Cardiac muscle cell (in vitro differentiated cells and primary cell): ENCODE measurements at places on chromosomes 11 and 22. TPM values are rescaled to one million over a fixed set of nuclear protein-coding genes. Genes with fewer than 3 reads are reported as not detected.

GRCh38 chr11:83438438-83438837 is 152.3 kb upstream of the CCDC90B start:
- no peak for DNase-seq

DNA sequence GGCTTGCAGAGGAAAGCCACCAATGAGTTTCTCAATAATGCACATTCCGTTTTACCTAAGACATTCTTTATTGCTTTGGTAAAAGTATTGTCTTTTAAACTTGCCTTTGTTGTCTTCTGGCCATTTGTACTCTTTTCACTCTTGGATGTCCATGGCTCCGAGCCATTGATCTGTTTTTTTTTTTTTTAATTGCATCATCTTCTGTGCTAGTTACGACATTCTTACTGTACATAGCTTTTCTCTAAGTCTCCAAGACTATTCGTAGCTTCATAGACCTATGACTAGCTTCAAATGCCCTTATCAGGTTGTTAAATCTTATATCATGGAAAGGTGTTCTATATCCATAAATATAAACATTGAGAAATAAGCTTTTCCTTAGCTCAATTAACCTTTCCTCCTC is 1522.6 kb downstream of the FAM181B start:
- DNase-seq, result no peak

DNA sequence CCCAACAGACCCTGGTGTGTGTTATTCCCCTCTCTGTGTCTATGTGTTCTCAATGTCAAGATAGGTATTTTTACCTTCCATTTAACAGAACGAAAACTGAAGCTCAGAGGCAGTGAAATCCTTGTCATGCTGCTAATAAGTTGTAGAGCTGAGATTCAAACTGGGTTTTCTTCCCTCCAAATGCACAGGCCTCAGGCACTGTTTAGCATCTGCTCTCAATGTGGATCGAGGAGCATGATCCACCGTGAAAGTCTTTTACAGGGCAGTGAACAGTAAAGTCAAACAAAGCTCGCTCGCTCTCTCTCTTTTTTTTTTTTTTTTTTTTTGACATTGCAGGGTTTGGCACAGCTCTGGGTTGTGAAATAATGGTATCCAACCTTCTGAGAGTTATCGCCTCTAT is 401.0 kb upstream of the SYN3 start:
- no peak for DNase-seq

- DNase-seq, result no peak
Observed at GRCh38 chr22:25942856-25943411, 200.9 kb downstream of the MYO18B start.

DNA sequence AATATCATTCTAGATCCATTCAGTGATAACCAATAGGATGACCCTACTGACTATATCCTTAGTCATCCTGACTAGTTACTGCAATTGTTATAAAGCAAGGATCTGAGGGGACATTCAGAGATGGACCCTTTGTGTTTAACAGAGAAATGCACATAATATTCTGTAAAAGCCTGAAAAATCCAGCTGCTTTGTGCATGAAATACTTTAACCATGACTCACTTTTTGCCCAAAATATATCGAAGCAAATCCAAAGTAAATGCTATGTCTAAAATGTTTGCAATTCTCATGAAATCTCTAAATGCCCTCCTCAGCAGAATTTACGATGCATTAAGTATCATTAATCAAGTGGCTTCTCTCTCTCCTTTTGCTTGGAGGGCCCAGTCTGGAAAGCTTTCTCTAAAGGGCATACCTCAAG is 178.8 kb upstream of the MTMR2 start:
- no peak for DNase-seq

- DNase-seq, result no peak
Observed at GRCh38 chr22:45329530-45329936, 19.8 kb downstream of the FAM118A start.

DNA sequence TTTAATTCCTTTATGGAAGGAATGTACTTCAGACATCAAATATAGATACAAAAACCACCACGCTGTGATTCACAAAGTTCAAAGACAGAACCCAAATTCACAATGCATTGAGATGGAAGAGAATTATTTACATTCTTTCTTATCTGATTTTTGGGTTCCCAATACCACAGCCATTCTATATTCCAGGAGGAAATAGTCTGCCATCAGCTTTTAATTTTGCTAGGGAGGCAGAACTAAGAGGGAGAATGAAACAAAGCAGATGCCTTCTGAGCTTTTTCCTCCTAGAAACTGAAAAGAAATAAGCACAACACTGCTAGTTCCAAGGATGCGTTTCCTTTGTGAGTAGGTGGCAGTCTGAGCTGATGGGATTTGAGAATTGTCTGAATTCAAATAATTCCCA is 283.0 kb upstream of the NARS2 start:
- peak; percentile 39 for DNase-seq

- no peak for DNase-seq
Observed at GRCh38 chr22:44660051-44660830, 41.8 kb upstream of the PRR5 start.

DNA sequence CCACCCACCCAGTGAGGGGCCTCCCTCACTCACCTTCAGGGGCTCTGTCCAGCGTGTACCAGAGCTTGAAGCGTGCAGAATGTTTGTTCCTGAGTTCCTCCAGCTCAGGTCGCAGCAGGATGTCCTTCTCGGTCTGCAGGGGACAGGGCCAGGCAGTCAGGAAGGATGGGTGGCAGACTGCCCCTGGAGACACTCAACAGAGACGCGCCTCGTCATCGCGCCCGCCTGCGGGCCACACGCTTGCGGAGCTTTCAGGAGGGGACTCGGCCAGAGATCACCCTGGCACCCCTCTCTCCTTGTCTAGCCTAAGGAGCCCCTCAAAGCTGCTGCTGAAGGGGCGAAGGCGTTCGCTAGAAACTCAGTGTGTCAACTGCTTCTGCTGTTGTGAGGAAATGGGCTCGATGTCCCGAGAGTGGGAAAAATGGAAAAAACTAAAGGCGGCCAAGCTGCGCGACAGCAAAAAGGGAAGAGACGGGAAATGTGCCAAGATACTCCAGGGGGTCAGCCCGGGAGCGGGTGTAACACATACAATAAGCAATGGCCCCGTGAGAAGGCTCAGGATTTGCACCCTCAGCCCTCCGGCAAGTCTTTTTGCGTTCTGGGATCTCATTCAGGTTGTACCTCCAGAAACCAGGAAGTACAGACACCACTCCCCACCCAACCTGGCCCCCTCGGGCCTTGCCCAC is 9.2 kb upstream of the POLDIP3 start:
- no peak for DNase-seq

DNA sequence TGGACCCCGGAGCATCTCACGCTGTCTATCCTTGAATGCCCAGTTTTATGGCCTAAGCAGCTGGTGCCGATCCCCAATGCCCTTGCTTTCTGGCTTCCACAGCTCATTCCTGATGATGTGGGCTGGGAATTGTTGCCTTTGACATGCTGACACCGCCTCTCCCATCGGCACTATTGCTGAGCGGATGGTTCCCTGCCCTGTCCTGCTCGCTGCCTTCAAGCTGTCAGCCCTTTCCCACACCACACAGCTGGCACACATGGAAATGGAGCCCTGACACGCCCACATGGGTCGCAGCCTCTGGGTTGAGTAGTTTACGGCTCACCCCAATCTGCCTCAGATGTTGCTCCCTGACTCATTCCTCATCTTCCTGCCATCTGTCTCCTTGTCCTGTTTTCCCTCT is 110.2 kb upstream of the SESN3 start:
- no peak for DNase-seq

DNA sequence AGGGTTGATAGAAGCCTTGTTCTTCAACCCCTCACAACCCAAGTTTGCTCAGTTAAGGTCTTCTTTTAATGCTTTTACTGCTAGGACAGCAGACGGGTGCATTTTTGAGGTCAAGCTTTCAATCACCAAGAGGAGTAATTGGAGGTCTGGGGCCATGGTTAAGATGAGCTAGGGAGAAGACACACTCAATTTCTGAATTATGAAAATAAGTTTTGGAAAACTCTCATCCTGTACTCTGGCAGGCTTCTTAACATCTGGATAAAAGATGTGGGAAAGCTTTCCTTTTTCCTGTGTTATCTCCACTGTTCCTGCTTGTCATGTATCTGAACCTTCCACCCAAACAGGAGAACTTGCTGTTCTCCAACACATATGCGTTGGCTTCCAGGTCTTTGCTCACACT is 9.7 kb downstream of the ABTB2 start:
- DNase-seq, result no peak

DNA sequence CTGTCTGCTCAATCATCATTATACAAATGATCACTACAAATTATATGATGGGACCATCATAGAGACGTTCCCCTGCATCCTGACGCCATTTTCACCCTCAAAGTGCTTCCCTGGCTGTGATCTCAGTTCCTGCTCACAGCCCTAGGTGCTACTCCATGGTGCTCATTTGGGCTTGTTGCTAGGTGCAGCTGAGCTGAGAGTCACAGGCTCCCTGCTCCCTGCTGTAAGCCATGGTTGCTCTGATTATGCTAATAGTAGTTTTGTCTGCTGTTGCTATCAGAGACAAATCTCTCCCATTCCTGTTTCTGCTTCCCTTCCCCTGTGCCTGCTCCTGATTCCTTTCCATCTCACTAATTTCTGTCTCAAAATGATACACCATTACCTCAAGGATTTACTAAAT is 474.3 kb downstream of the METTL15 start:
- no peak for DNase-seq

DNA sequence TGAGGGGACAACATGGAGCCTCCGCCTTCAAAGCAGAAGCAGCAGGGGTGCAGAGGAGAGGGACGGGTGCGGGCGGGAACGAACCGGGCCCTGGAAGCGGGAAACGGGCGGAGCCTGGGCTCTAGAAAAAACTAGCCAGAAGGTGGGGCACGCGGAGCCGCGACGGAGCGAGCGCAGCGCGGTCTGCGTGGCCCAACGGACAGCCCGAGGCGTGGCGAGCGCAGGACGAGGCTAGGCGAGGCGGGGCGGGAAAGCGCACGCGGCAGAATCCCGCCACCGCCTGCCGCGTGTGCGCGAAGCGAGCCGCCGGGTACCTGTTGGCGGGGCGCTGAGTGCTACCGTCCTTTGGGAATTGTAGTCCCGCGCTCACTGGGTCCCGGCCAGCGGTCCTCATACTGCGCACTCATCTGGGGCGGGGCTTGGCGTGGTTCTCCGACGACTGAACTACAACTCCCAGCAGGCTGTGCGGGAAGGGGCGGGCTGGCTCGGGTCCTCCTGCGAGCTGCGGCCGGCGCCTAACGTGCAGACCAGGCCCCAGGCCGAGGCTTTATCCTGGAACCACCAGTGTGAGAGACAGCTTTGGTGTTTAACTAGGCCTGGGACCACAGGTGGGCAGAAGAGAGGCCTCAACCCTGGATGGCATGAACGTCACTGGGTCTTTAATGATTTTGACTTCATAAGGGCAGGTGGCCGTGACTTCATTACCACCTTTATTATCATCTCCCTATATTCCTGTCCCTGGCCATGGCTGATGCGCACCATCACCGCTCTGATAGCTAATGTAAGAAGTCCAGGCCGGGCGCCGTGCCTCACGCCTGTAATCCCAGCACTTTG is at the start of gene ATL3:
Gene ATL3, minus strand, starts transcription at position 55 of the 834 bp plus-strand sequence. Its CDS starts 41 bp downstream, at position 14.
- peak; percentile 98 for DNase-seq

DNA sequence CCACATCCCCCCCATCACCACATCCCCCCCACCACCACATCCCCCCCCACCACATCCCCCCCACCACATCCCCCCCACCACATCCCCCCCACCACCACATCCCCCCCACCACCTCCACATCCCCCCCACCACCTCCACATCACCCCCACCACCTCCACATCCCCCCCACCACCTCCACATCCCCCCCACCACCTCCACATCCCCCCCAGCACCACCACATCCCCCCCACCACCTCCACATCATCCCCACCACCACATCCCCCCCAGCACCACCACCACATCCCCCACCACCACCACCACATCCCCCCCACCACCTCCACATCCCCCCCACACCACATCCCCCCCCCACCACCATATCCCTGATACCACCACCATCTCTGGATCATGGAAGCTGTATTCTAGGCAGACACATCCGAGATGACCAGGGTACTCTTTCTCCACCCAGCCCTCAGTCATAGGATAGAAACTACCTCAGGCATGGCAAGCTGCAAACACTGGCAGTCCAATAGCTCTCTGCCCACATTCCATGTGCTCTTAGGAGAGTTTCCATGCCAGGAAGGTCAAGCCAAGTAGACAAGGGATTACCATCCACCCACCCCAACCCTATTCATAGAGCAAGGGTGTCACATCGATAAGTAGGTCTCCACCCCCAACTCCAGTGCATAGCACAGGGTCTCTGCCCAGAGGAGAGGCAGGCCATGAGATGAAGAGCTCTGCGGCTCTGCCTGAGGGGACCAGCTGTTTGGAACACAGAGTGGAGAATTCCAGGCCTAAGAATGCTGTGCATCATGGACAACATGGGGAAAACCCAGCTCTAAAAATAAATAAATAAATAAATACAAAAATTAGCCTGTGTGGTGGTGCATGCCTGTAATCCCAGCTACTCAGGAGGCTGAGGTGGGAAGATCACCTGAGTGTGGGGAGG is 33.0 kb upstream of the TEAD1 start:
- DNase-seq, result no peak

GRCh38 chr11:79925570-79925969 is 484.7 kb upstream of the TENM4 start:
- no peak for DNase-seq

- peak; percentile 89 for DNase-seq
Observed at GRCh38 chr11:123197711-123198110, 2.7 kb upstream of the CLMP start.

GRCh38 chr11:127825183-127825582 is 762.2 kb downstream of the ETS1 start:
- no peak for DNase-seq

The C11orf86 gene
- total RNA-seq, result not detected in 2 replicates

The TMEM126B gene
- total RNA-seq, result 39.5 and 68.1 TPM in 2 replicates

The TYR gene
- not detected in 2 replicates for total RNA-seq

The YAP1 gene
- total RNA-seq, result 264 and 277 TPM in 2 replicates
